ENCODE measurements at places on chromosomes 16 and 17. TPM values are rescaled to one million over a fixed set of nuclear protein-coding genes. Genes with fewer than 3 reads are reported as not detected.

- peak; percentile 42 for DNase-seq
Measured at GRCh38 chr17:55442953-55443683, 21.5 kb upstream of the MMD start.

The XYLT1 gene
- 14.5 TPM for total RNA-seq

- peak; percentile 6 for DNase-seq
Measured at GRCh38 chr17:65109990-65110680, 27.0 kb upstream of the RGS9 start.

The SARM1 gene
- 11.4 TPM for total RNA-seq

DNA sequence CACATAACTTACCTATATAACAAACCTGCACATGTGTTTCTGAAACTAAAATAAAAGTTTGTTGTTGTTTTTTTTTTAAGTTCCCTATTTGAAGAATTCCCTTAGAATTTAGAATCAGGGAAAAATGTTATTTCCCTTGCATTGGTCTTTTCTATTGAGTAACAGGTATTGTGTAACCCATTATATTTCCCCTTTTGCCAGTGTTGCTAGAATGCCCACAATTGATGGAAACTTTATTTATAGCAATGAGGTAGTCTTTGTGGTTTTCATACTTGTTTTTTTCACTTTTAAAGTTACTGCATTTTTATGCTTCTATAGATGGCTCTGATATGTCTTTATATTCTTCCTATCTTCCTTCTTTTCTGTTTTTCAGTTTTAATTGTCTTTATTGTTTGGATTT, 3.9 kb downstream of the NLRP1 start:
- no peak for DNase-seq

DNA sequence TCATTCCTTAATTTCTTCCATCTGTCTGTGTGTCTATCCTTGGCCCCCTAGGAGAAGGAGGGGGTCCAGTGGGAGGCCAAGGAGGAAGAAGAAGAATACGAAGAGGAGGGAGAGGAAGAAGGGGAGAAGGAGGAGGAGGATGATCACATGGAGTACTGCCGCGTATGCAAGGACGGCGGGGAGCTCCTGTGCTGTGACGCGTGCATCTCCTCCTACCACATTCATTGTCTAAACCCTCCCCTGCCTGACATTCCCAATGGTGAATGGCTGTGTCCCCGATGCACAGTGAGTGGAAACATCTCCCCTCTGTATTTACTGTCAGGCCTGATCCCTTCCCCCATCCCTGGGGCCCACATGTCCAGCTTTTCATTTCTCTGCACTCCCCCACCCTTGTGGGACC, 6.3 kb downstream of the CHD3 start:
- DNase-seq, result no peak

The LLGL2 gene
- total RNA-seq, result 19.9 TPM

The TBX2 gene
- total RNA-seq, result 10.5 TPM

The PSMD3 gene
- 65.9 TPM for total RNA-seq

DNA sequence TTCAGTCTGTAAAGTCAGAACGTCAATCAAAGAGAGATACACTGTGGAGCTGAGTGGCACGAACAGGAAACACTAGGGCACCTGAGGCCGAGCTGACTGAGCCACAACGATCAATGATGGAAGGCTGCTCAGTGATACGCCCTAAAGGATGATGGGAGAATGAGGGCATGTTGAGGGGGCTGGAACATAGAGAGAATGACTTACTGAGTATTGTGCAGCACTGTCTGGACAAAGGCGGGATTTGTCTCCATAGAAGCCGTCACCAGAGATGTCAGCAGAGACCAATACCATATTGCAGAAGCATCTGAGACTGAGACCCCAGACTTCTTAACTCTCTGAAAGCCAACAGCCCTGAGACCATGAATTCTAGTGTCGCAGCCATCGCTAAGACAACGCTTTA, 33.4 kb downstream of the ZZEF1 start:
- DNase-seq, result no peak

DNA sequence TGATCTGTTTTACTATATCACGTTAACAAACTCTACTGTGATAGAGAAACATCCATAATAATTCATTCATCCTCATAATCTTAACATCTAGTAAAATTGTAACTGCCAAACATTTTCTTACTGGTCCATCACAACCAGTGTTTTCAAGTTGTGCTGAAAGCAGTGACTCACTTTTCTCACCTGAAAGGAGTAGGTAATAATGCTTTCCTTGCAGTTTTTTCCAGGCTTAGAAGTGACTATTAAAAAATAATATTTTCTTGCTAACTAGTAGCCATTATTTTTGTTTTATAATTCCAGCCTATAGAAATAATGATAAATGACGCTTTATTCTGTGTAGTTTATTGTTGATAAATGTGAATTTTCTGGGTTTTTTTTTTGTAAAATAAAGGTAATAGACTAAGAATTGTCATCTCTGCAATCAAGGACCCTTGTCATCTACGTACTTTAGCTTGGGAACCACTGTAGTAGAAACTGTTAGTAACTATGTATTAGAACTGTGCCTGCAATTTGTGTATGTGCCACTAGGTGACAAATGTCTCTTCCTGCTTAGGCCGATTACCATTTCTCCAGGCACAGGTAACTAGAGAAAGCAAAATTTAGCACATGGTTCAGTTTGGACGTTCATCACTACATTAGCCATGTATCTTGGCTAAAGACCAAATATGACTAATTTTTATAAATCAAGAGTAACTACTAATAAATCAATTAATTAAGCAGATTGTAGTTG, 409.4 kb upstream of the ERCC4 start:
- DNase-seq, result no peak

DNA sequence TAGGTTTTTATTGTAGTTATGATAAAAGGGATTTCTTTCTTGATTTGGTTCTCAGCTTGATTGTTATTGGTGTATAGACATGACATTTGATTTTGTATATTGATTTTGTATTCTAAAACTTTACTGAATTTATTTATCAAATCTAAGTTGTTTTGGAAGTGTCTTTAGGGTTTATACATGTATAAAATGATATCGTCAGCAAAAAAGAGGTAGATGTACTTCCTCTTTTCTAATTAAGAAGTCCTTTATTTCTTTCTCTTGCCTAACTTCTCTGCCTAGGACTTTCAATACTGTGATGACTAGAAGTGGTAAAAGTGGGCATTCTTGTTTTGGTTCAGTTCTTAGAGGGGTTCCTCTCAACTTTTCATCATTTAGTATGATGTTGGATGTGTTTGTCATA, 487.3 kb upstream of the KIF2B start:
- no peak for DNase-seq

GRCh38 chr16:79278506-79278905, 322.0 kb downstream of the MAF start:
- DNase-seq, result no peak

DNA sequence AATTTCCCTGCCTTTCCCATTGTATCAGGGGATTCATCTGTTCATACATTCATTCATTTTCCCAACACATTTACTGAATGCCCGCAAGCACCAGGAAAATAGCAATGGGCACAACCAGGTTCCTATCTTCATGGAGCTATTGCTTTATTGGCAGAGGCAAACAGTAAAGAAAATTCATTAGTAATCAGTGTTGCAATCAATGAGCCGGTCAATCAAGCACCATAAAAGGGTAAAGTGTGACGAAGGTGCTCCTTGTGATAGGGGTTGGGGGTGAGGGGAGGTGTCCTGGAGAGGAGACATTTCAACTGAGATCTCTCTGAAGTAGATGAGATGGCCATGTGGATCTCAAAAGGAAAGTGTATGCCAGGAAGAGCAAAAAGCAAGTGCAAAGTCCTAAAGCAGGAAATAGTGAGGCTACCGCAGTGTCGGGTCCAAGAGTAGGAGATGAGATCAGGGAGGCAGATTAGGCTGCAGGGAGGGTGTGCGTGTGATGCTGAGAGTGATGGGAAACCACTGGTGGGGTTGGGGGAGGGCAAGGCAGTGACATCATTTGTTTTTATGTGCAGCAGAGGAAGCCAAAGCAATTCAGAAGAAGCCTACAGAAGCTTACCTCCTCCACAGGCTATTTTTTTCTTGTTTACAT, 28.4 kb downstream of the CDH13 start:
- DNase-seq, result no peak

DNA sequence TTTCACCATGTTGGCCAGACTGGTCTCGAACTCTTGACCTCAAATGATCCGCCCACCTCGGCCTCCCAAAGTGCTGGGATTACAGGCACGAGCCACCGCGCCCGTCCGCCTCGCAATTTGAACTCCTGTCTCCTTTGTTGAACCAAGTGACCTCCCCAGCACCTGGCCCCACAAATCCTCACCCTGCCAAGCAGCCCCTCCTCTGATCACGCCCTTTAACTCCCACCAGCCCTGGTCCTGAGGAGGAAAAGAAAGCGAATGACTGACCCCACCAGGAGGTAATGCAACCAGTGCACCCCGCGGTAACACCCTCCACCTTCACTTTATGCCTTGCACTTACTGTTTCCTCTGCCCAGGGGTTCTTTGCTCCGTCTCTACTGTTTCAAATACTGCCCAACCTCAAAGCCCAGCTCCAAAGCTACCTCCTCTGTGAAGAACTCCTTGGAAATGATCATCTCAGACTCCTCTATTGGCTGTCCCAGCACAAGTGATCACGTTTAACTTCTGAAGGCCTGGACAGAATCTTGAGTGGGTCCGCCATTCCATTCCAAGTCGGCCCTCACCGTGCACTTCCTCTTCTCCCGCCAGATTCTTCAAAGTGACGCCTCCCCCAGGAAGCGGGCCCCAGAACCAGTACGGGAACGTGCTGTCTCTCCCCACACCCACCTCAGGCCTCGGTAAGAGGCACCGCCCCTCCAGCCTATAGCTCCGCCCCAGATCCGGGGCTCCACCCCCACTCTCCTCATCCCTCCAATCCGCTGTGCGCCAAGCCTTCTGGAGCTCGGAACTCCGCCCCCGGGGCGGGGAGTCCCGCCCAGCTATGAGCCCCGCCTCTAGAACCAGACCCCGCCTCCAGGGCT, 4.4 kb downstream of the CD19 start:
- peak; percentile 77 for DNase-seq

DNA sequence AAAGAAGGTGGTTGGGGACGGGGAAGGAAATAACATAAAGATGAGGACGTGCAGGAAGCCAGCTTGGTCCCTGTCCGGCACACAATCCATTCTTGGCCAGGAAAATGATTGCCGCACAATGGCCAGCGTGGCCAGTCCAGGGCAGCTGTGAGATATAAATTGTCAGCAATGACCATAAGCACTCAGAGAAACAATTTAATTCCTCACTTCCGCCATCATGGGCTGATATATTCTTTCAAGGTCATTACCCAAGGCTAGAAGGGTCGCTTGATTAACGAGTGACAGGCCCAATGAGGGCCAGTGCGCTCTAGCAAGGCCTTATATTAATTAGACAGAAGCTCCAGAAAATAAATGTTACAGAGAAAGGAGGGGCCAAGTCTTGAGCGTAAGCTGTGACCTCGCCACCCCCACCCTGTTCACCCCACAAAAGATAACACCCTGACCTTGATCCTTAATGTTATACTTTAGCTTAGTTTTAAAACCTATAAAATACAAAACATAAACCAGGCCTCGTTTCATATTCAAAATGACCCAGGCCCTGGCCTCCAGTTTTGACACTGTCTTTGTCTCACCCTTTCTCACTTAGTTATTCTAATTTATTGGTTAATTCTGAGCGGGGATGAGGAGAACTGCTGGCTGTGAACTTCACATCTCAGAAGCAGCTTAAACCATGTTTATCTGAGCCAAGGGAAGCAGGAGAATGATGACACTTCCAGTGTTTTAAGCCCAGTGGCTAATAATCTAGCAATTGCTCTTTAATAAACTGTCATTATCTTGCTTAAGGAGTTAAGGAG, 478.3 kb upstream of the ZFHX3 start:
- no peak for DNase-seq

The TOX3 gene
- total RNA-seq, result 0.31 TPM

DNA sequence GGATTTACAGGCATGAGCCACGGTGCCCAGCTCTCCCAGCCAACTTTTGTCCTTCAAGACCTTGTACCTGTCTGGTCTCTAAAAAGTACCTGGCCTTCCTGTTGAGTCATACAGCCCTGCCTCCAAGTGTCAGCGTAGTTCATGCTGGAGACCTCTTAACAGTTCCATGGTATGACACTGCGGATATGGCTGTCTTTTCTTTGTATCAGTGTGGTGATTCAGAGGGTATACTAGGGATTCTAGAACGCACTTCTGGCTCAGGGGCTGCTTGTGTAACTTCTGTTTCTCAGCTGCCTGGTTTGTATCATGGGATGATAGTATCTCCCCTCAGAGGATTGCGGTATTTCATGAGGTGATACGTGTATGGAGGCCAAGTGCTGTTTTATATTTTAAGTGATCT, 2.0 kb upstream of the TMEM11 start:
- DNase-seq, result no peak

DNA sequence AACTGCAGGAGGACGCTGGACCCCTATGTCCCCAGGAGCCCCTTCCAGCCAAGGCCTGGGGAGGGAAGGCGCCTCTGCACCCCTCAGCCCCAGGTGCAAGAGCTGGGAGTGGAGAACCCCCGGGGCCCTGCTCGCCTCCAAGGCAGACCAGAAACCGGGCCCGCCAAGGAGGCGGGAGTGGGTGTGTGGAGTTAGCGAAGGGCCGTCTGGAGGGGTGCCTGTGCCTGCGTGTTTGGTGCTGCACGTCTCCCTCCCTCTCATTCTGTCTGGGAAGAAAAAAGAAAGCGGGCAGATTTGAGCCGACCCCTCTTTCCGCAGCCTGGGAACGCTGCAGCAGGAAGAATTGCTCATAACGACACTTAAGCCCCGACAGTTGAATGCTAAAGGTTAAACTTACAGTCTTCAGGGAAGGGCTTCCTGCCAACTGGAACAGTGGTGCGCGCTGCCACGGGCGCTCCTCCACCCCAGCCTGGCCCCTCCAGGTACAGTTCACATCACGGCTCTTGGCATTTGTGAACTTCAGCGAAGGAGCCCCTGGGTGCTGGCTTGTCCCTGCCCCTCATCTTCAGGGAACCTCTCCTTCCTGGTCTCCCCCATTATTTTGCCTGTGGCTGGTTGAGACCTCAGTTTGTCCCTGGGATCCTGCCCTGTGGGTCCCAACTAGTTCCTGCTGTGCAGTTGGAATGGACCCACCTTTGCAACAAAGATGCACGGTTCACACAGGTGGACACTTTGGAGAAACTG, 19.2 kb upstream of the ZFHX3 start:
- peak; percentile 57 for DNase-seq

The KRT33B gene
- total RNA-seq, result 0.21 TPM

GRCh38 chr17:78252111-78252634, 20.7 kb downstream of the TMEM235 start:
- no peak for DNase-seq

Measured in tongue (tissue), 3 donors.